Activated naive CD8-positive, alpha-beta T cell treated with anti-CD3 and anti-CD28 coated beads, Interleukin-2, amount 50 U/mL, for 24 hours (primary cell): ENCODE measurements at places on chromosomes 5 and 9.

DNA sequence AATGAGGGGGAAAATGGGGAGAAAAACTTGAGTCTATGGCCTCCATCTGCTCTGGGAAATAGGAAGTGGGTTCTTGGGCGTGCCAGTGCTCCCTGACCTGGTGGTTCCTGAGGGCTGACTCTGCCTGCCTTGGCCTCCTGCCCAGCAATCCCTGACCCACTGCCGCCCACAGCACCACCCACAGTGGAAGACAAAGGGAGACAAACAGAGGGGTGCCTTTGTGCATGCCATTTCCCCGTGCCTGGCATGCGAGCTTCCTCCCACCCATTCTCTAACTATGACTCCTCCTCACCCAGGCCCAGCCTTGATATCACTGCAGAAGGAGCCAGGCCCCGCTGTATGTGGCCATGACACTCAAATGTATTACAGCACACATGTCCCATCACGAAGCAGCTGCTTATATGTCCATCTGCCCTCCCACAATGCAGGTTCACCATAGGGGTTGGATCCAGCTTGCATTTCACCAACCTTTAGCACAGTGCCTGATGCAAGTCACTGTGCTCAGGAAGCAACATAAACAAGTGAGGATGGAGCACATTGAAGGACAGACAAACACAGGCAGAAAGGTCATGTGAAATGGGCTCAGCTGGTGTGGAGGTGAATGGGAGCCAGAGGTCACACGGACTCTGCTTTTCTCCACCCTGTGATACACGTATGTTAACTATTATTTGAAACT is 84.4 kb downstream of the ADRB2 start:
- DNase-seq, result no peak

DNA sequence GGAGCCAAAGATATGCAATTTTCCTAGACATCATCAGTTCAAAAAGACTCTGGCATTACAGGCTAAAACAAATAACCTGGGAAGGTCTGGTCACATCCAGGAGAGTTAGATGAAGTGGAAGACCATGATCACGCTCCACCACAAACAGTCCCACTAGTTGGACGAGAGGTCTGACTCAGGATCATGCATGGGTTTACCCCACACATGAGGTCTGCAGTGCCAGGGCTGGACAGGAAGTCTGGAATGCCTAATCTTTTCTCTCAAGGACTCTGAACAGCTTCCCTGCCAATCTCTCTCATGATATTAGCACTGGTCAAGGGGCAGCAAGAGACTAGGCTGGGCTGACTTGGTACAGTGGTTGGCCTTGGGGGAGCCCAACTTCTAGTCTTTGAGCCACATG is 7.1 kb downstream of the PRUNE2 start:
- no peak for DNase-seq

DNA sequence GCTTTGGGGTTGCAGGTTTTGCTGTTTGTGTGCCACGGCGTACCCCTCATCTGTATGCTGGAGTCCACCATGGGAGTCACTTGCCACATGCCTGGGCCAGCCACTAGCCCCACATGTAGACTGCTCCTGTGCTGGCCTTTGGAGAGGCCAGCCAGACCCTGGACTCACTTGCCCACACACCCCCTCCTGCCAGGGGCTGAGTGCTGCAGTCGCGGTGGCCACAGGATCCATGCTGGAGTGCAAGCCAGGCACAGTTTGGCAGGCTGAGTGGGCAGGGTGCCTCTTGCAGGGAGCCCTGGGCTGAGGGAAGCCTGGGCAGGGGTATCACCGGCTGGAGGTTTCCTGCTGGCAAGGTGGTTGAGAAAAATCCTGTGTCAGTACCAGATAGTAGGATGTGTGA is 25.6 kb upstream of the GCNT1 start:
- DNase-seq, result no peak

- no peak for DNase-seq
These were observed 30.0 kb downstream of the MARCHF11 start for GRCh38 chr5:16149621-16150020.

- no peak for DNase-seq
These were observed 170.6 kb downstream of the CACNA1B start for GRCh38 chr9:138048184-138048583.

GRCh38 chr9:120775859-120776258 is 17.4 kb downstream of the FBXW2 start:
- no peak for DNase-seq

DNA sequence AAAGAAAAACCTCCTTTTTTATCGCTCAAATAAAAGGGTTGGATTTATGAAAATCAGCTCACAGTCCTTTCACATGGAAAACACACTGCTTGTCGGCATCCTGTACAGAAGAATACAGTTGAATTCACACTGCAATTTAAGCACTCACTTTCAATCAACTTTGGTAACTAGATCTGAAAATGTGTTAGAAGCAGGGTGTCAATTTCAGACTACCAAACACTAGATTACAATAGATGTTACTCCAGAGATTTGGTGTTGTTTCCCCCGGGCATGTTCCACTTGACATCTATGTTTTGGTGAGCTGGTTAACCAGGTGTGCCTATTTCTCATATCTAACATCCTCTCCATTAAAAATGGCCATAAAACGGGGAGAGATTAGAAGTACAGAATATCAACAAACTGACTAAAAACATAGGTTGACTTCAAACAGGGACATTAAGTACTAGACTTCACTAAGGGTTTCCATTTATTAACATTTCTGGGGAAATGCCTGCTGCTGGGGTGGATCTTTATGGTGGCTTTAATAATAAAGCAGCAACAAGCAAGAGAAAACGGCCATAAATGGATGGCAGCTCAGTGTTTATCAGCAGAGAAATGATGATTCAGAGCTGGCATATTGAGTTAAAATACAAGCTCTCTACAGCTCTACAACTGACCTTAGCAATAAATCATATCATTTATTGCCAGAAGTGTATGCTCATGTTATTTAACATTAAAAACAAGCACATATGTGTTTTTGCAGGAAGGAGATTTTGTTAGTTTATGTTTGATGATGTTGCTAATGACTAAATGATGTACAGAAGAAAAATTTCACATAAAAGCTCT is 158.8 kb downstream of the SLF1 start:
- DNase-seq, result no peak

GRCh38 chr9:36946653-36947052 is 87.4 kb downstream of the PAX5 start:
- no peak for DNase-seq

- no peak for DNase-seq
These were observed 1.5 kb downstream of the NEK6 start for GRCh38 chr9:124259158-124259808.
